ENCODE measurements at places on chromosomes 16 and 17.

- ATAC-seq, result no peak
Measured at GRCh38 chr16:27572711-27573110, 22.8 kb downstream of the KATNIP start.

GRCh38 chr16:61681673-61682072, 354.6 kb downstream of the CDH8 start:
- ATAC-seq, result no peak

GRCh38 chr17:35073183-35073790, 9.8 kb upstream of the RFFL start:
- ATAC-seq, result no peak

- peak; percentile 22 for ATAC-seq
Measured at GRCh38 chr17:61689610-61690180, 98.7 kb upstream of the NACA2 start.

DNA sequence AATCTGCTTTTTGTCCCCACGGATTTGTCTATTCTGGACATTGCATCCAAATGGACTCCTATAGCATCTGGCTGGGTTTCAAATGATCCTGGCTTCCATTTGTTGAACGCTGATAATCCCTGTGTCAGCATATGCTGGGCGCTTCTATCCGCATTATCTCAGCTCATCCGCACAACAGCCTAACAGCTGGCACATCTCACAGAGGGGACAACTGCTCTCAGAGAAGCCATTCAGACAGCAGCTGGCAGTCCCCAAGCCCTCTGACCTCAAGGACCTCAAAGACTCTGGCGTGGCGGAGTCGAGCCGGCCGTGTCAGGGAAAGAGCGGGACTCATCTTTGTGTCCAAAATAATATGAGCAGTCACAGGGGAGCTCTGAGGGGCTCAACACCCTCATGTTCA, 82.3 kb downstream of the NT5M start:
- ATAC-seq, result no peak

DNA sequence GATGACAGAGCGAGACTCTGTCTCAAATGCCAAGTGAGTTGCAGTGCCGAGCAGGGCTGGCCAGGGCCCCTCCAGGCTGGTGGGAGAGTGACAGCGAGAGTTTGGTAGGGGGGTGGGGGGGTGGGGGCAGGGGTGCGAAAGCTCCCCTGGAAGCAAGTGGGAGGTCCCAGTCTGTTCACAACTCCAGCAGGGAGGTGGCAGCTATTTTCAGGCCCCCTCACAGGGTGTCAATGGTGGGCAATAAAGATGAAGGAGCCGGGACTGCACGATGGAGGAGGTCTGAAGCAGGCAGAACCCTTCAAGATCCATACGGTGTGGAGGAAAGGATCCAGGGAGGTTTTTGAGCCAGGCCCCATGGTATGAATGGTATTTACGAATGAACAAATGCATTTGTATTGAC, 83.7 kb downstream of the PGS1 start:
- ATAC-seq, result no peak

DNA sequence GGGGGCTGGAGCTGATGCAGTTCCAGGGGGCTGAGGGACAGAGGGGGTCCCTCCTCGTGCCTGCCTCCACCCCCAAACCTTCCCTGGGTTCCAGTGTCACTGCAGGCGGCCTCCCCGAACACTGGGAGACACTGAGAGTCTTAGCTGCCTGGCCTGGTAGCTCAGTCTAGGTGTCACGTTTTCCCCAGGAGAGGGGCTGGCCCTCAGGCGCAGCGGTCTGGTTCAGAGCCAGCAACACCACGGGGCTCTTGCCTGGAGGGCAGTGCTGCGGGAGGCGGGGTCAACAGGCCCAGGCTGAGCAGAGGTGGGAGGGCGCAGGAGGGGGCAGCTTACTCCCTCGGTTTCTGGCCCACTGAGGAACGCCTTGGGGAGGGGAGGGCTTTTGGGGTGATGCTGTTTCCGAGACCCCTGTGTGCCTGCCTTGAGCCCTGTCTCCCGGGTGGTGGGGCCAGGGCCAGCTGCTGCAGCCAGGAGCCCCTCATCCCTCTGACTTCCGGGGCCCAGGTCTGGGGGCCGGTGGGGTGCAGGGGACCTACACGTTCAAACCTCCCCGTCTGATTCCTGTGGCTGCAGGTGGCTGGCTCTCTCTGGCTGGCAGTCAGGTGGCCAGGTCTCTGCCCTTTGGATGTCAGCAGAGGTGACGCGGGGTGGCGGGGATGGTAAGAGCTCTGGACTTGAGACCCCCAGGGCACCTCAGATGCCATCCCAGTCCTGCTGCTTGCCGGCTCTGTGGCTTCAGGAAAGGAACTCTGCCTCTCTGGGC, 89.3 kb upstream of the GSE1 start:
- ATAC-seq, result no peak

- no peak for ATAC-seq
Measured at GRCh38 chr16:76336112-76336511, 58.9 kb downstream of the CNTNAP4 start.

GRCh38 chr16:50708373-50709060, 15.1 kb downstream of the NOD2 start:
- ATAC-seq, result no peak

GRCh38 chr16:24984903-24985675, 30.1 kb downstream of the ARHGAP17 start:
- no peak for ATAC-seq

- ATAC-seq, result peak; percentile 59
Measured at GRCh38 chr17:47698749-47699535, 5.0 kb downstream of the TBKBP1 start.

GRCh38 chr17:51846566-51846965, 311.9 kb downstream of the CA10 start:
- ATAC-seq, result no peak

DNA sequence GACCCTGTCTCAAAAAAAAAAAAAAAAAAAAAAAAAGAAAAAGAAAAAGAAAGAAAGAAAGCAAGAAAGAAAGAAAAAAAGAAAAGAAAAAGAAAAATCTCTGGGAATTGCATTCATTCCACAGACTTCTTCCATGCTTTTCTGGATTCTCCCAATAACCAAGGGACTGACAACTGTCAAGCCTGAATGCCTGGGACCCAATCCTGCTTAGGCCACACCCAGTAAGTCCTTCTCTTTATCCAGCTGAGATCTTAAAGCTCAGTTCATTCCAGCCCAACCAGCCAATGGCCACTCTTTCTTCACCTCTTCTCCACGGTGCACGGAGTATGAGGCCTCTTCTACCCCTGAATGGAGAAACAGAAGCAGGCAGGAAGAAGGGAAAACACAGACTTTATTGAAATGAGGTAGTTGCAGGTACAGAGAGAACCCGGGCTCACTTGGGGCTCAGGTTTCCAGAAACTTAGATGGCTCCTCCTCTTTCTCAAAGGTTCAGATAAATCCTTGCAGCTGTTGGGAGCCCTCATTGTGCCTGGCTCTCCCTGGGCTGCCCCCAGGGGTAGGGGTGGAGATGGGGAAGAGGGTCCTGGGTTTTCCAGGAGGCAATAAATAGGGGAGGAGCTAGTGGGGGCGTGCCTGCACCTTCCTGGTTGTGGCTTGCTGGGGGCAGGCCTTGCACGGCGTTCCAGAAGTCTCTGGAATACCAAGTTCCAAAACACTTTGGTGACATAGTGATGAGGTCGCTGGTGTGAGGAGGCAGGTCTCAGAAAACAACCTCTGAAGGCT, 2.5 kb downstream of the HOXB1 start:
- ATAC-seq, result no peak
